Central memory CD8-positive, alpha-beta T cell (primary cell): ENCODE measurements at places on chromosomes 7 and 10.
A peak's percentile ranks its signal among the peaks of the same experiment; 100 is the strongest.

GRCh38 chr7:155198196-155198892, 99.3 kb upstream of the INSIG1 start:
- peak; percentile 7 for DNase-seq

DNA sequence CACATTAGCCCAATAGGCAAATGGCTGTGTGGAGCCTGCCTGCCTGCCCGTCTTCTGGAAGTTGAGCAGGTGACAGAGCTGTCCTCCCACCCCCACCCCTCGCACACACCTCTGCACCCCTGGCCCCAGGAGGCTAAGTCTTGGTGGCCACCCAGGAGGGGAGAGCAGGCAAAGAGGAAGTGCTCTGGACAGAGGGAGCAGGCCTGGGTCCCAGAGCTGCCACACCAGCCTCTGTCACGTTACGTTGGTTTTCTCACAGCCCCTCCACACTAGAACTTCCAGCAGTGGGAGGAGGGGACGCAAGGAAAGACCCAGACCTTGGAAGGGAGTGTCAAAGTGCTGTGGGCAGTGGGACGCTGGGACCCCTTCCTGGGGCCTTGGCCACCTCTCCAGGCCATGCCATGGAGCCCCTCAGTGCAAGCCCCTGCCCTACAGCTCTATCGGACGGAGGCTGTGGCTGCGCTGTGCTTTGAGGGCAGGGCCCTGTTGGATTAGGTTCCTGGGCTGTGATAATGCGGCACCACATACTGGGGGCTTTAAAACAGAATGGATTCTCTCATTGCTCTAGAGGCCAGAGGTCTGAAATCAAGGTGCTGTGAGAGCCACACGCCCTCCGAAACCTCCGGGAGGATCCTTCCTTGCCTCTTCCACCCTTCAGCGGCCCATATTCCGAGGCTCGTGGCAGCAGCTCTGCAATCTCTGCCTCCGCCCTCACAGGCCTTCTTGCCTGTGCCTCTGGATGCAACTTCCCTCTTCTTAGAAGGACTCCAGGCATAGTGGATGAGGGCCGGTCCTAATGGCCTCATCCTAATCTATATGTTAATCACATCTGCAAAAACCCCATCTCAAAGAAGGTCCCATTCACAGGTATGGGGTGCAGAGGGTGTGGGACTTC, 9.9 kb downstream of the PRKAG2 start:
- no peak for DNase-seq

GRCh38 chr7:139748941-139749340, 28.9 kb downstream of the HIPK2 start:
- no peak for DNase-seq

- no peak for DNase-seq
These were observed 379.4 kb upstream of the SEMA3D start for GRCh38 chr7:85566095-85566794.

DNA sequence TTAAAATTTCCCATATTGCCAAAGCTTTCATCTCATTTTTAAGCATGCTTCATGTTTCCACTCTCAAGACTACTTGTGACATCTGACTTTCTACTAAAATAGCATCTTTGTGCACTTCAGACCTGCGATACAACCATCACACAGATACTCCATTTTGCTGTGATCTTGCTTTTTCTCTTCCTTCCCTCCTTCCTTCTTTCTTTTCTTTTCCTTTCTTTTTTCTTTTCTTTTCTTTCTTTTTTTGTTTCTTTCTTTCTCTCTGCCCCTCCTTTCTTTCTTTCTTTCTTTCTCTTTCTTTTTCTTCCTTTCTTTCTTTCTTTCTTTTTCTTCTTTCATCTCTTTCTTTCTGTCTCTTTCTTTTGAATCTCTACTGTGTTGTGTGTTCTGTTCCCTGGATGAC, 194.0 kb upstream of the KCND2 start:
- DNase-seq = no peak

GRCh38 chr10:58266003-58266825, 1.5 kb downstream of the IPMK start:
- no peak for DNase-seq

GRCh38 chr7:44748948-44749731, 493 bp downstream of the ZMIZ2 start:
- no peak for DNase-seq

DNA sequence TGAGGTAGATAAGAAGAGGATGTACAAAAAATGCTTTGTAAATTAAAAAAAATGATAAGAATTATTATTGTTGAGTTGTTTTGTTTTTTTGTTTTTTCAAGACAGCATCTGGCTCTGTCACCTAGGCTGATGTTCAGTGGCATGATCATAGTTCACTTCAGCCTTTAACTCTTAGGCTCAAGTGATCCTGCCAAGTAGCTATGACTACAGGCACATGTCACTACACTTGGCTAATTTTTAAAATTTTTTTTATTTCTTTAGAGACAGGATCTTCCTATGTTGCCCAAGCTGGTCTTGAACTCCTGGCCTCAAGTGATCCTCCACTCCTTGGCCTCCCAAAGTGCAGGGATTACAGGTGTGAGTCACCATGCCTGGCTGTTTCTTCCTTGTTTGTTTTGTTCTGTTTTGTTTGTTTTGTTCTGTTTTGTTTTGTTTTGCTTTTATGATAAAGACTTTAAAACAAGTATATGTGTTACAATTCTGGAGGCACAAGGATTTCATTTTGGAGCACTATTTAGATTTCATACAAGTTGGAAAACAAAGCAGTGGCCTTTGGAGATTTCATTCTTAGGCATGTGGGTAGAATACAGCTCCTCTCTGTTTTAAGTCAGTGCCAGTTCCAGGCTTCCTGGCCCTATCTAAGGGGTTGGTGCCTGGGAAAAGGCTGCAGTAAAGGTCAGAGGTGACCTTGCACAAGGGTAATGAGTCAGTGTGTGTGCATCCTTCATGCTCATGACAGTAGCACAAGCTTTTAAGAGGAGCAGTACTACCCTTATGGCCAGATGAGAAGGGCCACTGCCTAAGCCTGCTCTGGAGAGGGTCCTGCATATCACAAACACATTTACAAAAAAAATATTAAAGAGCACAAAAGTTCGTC, 17.9 kb downstream of the FGFBP3 start:
- DNase-seq = no peak

GRCh38 chr10:53314876-53315275, 542.3 kb upstream of the MBL2 start:
- DNase-seq = no peak

GRCh38 chr10:8058274-8059111, 4.0 kb downstream of the GATA3 start:
- DNase-seq = no peak

DNA sequence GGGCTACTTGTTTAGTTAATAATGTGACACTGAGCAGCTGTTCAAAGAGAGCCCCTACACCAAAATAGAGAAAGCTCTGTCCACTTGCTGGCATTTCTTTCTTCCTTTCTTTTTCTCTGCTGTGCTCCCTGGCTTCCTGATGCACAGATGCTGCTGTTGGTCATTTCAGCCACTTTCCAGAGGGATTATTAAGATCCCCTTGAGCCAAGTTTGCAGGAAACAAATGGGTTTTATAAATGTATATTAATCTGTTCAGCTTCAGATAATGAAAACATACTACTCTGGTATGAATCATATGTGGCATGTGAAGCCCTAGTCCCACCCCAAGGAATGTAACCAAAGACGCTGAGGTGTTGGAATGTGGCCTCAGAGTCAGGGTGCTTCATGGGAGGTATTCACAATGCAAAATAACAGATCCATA, 638.2 kb upstream of the FZD8 start:
- no peak for DNase-seq

- no peak for DNase-seq
These were observed 7.1 kb downstream of the CAMK2G start for GRCh38 chr10:73867126-73867807.

DNA sequence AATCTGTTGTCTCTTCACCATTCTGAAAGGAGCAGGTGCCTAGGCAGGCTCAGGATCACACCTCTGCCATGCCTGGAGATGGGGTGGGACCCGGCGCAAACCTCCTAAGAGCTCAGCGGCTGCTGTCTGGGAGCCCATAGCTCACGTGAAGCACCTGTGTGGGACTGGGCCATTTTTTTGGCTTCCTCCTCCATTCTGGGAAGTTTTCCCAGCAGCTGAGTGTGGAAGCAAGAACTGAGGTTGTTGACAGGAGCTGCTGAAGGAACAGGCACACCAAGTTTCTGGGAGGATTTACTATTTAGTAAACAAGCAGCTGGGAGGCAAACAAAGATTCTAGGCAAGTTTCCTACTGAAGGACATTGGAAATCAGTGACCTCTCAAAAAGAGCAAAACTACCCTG, 77.3 kb downstream of the FAM13C start:
- no peak for DNase-seq

- DNase-seq = no peak
These were observed 85.0 kb upstream of the FAM180A start for GRCh38 chr7:135833642-135834041.

GRCh38 chr10:124648738-124649137, 95.4 kb downstream of the FAM53B start:
- DNase-seq = peak; percentile 63

- no peak for DNase-seq
These were observed 311.7 kb downstream of the DOCK4 start for GRCh38 chr7:111894518-111894917.

DNA sequence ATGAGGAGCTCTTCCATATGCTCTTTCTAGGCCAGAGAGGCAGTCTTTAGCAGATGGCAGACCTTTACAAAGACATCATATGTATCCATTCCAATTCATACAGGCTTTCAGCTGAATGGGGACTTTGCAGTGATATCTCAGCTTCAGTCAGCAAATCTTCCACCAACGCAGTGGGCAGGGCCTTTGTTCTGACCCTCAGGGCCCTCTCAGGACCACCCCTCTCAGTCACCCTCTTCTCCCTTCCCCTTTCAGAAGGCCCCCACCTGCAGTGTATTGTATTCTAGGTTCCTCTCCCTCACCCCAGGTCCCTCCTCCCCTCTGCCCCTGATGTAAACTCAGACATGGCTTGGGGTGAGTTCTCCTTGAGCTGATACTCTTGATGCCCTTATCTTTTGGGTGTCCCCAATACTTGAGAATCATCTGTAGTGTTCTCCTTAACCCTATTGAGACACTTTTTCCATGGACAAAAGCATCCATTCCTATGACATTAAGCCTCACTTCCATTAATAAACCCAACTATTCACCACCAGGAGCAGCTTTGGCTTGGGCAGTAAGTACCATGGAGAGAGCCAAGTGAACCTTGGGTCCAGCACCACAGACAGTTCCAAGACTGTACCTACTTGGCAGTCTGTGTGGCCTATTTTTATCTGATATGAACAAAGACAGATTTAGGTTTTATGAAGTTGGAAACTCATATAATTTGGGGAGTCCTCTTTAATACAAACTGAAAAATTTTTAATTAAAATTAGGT, 62.7 kb downstream of the ADCYAP1R1 start:
- no peak for DNase-seq

DNA sequence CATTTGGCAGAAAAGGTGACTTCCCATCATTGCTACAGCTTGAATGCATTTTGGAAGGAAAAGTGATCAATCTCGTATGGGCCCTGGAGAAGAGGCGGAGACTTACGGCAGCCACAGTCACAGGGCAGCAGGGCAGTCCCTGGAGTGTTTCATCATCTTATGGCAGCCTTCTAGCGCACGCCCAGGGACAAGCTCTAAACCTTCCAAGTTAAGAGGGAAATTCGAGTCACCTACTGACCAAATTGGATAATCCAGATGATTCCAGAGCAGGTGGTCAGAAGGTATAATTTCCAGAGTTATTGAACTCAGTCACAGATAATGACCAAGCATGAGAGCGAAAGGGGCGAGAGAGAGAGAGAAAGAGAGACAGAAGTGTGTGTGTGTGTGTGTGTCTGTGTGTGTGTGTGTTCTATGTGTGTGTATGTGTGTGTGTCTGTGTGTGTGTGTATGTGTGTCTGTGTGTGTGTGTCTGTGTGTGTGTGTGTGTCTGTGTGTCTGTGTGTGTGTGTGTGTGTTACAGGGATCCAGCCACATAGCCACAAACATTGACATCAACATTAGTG, 123.7 kb upstream of the ADAM12 start:
- DNase-seq = no peak

GRCh38 chr10:55551603-55552002, 750.6 kb upstream of the PCDH15 start:
- DNase-seq = no peak

DNA sequence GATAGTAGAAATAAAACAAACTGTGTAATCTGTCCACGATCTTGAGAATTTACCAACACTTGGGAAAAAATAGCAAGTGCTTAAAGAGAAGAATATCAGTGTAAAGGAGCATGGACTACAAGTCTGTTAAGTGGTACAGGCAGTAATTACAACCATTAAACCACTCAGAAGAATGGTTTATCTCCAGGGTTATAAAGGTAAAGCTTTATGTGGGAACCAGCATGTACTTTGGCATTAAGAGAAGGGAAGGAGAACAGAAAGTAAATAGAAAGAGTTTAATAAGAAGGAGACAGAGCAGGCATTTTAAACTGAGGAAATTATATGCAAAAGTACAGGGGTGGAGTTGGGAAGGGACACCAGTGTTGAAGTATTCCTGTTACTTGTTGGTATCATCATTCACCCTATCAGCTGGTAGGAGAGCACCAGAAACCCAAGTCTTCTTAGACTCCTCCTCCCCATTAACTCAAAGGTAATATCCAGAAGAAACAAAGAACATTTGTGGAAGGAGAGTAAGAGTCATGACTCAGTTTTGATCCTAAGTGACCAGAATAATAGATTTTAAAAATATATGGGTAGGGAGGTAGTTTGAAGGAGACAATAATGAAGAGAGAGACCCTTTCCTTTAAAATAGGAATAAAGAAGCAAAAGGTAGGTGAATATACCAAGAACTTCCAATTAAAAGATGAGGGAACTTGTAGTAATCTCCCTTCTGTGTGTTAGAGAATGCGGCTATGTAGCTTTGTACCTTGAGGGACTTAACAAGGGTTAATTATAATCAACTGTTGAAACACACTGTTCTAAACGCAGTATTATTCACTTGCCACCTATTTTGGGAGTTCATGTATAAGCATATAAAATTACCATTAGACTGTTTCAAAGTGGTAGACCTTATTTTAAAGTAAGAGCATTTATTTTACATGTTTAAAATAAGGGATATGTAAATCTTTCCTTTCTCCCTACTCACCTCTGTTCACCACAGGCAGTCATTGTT, 92.1 kb upstream of the STRIP2 start:
- DNase-seq = no peak

GRCh38 chr7:76430836-76431235, 6.1 kb downstream of the ZP3 start:
- no peak for DNase-seq

- DNase-seq = no peak
These were observed 55.6 kb downstream of the CC2D2B start for GRCh38 chr10:95963202-95963990.

- no peak for DNase-seq
These were observed 339.8 kb downstream of the PARD3 start for GRCh38 chr10:34475274-34475646.

DNA sequence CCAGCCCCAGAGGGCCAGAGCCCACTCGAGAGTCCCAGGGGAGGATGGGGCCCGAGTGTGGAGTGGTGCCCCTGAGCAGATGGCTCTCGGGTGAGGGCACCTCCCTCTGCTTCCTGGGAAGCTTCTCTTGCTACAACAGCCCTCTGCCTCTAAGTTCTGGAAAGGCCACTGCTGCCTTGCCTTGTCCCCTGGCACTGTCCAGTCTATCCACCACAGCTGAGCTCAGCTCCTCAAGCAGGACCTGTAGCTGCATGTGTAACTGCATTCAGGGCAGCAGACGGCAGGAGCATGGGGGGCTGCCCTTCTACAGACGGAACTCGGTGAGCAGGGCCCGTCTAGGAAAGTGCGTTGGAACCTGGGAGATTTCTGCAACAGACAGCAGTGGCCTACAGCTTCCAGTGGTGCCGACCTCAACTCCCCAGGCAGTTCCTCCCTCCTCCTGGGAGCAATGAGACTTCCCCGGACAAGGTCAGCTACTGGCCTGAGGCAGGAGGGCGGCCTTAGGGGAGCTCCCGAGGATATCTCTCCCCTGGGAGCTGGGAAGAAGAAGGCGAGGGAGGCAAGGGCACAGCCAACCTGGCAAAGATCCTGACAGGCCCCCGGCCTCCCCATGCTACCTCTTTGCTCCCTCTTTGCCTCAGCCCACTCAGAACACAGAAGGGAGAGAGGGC, 88.5 kb downstream of the DLG5 start:
- no peak for DNase-seq
